Stimulated activated CD8-positive, alpha-beta memory T cell treated with anti-CD3 and anti-CD28 coated beads, Interleukin-4, amount 100 ng/mL, for 4 hours (primary cell): ENCODE measurements at places on chromosomes 5 and 9.

GRCh38 chr9:123102375-123103113 is 69.1 kb downstream of the GPR21 start:
- no peak for DNase-seq

DNA sequence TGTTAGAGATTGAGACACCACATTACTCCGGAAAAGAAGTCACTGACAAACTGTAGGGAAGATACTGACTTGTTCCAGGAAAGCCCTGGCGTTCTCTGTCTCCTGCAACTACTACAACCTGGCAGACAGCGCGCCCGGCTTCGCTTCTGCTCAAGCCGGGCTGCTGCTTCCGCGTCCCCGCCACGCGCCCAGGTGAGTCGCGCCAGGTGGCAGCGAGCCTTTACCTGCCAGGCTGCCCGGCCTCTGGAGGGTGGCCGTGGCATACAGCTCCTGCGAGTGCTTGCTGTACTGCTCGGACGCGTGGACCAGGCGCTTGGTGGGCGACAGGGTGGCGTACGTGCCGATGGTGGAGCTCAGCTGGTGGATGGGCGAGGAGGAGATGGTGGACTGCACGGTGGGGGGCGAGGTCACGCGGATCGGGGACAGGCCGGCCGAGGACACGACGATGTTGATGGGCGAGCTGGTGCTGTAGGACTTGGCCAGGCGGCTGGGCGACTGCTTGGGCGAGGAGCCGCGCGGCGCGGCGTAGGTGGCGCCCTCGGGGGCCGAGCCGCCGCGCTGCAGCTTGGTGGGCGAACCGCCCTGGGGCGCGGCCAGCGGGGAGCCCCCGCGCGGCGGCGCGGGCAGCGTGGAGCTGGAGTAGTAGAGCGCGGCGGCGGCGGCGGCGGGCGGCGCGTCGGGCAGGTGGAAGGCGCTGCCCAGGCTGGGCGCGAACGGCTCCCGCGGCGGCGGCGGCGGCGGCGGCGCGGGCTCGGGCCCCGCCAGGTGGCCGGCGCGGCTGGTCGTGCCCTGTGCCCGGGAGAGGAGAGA is 519.6 kb downstream of the CTNND2 start:
- DNase-seq, result no peak

- no peak for DNase-seq
These were observed 273.7 kb upstream of the DMRT1 start for GRCh38 chr9:567747-568305.

GRCh38 chr9:1120500-1121165 is 70.5 kb downstream of the DMRT2 start:
- DNase-seq, result no peak

- no peak for DNase-seq
These were observed 1.6 kb downstream of the CDH10 start for GRCh38 chr5:24643156-24643555.

- DNase-seq, result no peak
These were observed 22.1 kb upstream of the GPR21 start for GRCh38 chr9:123011380-123011779.
